CD4-positive, CD25-positive, alpha-beta regulatory T cell (primary cell): ENCODE measurements at places on chromosomes 16 and 17. TPM values are rescaled to one million over a fixed set of nuclear protein-coding genes. Genes with fewer than 3 reads are reported as not detected.
A peak's percentile ranks its signal among the peaks of the same experiment; 100 is the strongest.

Gene CACNA1G
- 0.05 TPM for total RNA-seq

Gene ACSM3
- total RNA-seq = 0.91 TPM

Gene PPM1E
- not detected for total RNA-seq

Gene PIEZO1
- total RNA-seq = 337 TPM

Gene PITPNC1
- 47.9 TPM for total RNA-seq

Gene ZNF267
- total RNA-seq = 71.3 TPM

GRCh38 chr17:8153525-8153956, 1.3 kb upstream of the PER1 start:
- DNase-seq = no peak

- no peak for DNase-seq
These were observed 819 bp downstream of the NLK start for GRCh38 chr17:28043296-28043695.

DNA sequence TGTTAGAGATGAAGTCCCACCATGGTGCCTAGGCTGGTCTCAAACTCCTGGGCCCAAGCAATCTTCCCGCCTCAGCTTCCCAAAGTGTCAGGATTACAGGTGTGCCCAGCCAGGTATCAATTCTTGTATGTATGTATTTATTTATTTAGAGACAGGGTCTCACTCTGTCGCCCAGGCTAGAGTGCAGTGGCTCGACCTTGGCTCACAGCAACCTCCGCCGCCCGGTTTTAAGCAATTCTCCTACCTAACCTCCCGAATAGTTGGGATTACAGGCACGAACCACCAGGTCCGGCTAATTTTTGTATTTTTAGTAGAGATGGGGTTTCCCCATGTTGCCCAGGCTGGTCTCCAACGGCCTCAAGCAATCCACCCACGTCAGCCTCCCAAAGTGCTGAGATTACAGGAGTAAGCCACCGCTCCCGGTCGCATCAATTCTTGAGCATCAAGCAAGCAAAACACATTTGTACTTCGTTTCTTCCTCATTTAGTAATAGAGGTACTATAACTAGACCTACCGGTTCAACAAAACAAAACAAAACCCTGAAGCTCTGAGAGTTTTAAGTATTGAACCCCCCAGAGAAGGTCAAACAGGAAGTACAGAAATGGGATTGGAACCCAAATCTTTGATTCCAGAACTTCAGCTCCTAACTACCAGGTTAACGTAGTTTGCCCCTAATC, 1.0 kb upstream of the ZNF500 start:
- no peak for DNase-seq

- no peak for DNase-seq
These were observed 49.8 kb downstream of the CDH1 start for GRCh38 chr16:68786685-68787418.

GRCh38 chr17:17403065-17403464, 73.7 kb upstream of the MED9 start:
- no peak for DNase-seq

DNA sequence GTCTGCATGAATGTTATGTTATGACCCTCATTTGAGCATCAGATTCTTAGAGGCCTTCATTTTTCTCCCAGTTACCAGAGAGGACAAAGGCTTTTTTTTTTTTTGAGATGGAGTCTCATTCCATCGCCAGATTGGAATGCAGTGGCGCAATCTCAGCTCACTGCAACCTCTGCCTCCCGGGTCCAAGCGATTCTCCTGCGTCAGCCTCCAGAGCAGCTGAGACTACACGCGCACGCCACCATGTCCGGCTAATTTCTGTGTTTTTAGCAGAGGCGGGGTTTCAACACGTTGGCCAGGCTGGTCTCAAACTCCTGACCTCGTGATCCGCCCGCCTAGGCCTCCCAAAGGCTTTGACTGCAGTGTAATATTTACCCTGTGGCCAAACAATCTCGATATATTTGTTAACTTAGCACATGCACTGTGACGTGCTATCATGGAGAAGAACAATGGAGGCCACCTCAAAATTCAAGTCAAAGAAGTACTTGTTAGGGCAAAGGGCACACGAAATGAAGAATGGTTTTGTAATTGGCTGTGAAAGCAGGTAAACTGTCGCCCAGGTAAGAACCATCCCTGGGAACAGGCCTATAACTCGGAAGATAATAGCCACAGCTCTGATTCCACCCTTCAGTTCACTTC, 303.4 kb downstream of the SLC39A11 start:
- DNase-seq = no peak

- no peak for DNase-seq
These were observed 139.2 kb upstream of the HS3ST2 start for GRCh38 chr16:22674832-22675191.

- DNase-seq = no peak
These were observed 238.7 kb downstream of the GSG1L start for GRCh38 chr16:27824786-27825185.

- DNase-seq = peak; percentile 28
These were observed 11.2 kb downstream of the MRPL27 start for GRCh38 chr17:50361561-50362480.

- DNase-seq = peak; percentile 89
These were observed 27.1 kb downstream of the TMEM235 start for GRCh38 chr17:78258323-78259191.

DNA sequence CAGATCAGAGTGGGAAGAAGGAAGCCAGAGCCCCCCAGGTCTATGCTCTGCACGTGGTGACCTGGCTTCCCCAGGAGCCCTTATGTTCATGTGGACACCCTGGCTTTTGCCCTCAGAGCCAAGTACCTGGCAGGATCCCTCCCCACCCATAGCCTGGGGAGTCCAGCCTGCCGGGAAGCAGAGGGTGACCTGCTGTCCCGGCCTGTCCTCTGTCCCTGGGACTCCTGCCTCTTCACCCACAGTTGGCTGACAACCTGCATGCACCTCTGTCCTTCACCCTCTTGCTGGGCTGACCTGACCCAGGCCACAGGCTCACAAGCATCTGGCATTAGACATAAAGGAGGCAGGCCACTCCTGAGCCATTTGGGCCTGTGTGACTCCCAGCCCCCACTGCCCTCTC, 60.2 kb downstream of the SMPD3 start:
- DNase-seq = no peak

GRCh38 chr17:28177351-28177750, 134.9 kb downstream of the NLK start:
- no peak for DNase-seq

GRCh38 chr17:67707442-67707841, 10.3 kb upstream of the NOL11 start:
- DNase-seq = no peak

DNA sequence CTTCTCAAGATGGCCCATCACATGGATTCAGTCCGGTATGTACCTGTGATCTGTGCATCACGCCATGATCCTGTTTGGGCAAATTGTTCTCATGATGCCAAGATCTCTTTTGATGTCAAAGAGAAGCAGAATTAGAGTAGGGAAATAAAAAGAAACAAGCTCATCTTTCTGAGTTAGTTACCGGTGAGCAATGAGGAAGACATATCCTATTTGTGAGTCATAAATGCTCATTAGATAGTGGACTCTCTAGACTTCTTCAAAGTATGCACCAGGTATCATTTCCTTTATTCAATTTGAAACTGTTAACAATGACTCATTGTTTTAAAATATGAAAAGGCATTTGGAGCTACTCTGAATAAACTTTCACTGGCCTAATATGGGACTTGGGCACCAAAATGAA, 8.0 kb upstream of the KRTAP4-12 start:
- no peak for DNase-seq

GRCh38 chr17:35893751-35894150, 13.6 kb upstream of the CCL5 start:
- no peak for DNase-seq

DNA sequence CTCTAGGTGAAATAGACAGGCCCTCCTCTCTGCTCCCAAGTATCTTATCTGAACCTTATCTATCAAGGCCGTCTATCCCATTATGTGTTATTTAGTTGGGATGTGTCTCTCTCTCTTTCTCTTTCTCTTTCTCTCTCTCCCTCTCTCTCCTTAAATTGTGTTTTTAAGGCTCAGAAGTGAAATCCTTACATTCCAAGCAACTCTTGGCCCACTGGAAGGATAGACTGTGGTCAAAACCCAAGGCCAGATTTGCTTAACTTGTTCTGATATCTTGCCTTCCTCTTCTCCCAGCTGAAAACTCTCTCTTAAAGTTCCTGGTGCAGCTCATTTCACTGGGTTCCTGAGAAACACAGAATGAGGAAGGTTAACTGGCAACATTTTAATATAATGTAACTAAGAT, 14.7 kb downstream of the CDRT4 start:
- no peak for DNase-seq

DNA sequence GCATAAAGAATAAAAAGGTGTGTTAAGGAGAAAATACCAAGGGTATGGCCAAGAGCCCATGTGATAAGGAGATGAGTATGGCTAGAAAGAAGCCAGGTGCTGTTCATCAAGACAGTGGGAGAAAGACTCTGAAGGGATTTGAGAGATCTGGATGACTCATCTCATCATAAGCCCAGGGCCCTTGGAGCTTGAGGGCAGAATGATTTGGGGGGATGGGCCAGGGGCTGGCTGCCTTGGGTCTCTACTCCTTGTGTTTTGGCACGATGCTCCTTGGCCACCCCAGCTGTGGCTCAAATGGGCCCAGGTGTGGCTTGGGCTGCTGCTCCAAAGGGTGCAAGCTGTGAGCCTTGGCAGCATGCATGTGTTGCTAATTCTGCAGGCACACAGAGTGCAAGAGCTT, 14.5 kb upstream of the TNFRSF13B start:
- no peak for DNase-seq

- DNase-seq = no peak
These were observed 196.0 kb upstream of the CPHXL start for GRCh38 chr16:75922250-75922649.

DNA sequence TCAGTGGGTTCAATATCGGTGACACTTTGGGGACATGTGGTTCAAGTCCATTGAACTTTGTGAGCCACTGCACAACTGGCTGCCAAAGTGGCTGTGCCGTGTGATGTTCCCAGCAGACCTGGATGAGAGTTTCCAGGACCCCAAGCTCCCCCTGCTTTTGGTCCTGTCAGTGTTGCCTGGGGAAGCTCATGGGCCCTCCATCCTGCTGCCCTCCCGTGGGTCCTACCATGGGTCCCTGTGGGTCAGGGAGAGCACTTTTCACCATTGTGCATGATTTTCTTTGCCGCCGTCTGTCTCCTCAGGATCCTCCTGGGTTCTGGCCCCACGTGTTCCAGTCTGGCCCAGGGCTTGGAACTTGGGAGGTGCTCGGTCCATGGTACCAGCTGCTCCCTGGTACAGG, 38.1 kb downstream of the LGALS9 start:
- no peak for DNase-seq

GRCh38 chr17:75135452-75135851, 3.9 kb upstream of the NT5C start:
- no peak for DNase-seq
